ENCODE measurements at places on chromosomes 3 and 15.

DNA sequence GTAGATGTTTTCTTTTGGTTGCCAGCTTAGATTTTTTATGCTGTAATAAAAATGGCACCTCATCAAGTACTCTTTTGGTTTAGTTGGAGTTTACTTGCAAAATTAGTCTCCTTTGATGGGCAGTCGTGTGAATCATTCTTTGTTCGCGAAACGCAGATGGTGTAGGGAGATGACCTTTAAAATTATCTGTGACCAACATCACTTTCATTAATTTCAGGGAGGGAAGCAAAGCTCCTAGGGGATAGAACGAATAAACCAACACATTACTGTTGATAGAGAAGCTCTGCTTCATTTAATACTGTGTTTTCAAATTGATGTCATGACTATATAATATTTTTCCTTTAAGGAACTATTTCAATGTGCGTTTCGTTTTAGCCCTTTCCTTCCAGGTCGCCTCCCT, 67.4 kb downstream of the USP13 start:
- DNase-seq: no peak

GRCh38 chr3:46489875-46490274, 7.9 kb upstream of the RTP3 start:
- no peak for DNase-seq

GRCh38 chr15:32861174-32861573, 143.4 kb downstream of the GREM1 start:
- DNase-seq: no peak

- no peak for DNase-seq
Observed at GRCh38 chr15:97479957-97480356, 480.5 kb upstream of the ARRDC4 start.

DNA sequence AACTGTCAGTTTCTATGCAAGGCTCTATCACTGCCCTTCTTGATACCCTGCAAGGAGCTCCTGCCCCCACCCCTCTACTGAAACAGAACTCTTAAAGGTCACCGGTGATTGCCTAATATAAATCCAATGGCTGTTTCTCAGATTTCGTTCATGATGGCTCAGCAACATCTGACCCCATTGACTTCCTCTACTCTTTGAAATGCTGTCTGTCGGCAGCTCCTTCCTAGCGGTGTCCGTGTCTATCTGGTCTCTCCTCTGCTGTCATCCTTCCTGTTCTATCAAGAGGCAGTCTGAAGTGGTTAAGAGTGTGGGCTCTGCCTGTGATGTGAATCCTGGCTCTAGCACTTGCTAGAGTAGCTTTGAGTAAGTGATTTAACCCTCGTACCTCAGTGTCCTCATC, 5.5 kb downstream of the TMEM266 start:
- DNase-seq: peak; percentile 20

GRCh38 chr3:110995461-110996231, 76.0 kb upstream of the NECTIN3 start:
- DNase-seq: no peak

- no peak for DNase-seq
Observed at GRCh38 chr3:12148183-12148940, 10.3 kb downstream of the TIMP4 start.

- DNase-seq: no peak
Observed at GRCh38 chr3:25044762-25045710, 383.0 kb upstream of the RARB start.

DNA sequence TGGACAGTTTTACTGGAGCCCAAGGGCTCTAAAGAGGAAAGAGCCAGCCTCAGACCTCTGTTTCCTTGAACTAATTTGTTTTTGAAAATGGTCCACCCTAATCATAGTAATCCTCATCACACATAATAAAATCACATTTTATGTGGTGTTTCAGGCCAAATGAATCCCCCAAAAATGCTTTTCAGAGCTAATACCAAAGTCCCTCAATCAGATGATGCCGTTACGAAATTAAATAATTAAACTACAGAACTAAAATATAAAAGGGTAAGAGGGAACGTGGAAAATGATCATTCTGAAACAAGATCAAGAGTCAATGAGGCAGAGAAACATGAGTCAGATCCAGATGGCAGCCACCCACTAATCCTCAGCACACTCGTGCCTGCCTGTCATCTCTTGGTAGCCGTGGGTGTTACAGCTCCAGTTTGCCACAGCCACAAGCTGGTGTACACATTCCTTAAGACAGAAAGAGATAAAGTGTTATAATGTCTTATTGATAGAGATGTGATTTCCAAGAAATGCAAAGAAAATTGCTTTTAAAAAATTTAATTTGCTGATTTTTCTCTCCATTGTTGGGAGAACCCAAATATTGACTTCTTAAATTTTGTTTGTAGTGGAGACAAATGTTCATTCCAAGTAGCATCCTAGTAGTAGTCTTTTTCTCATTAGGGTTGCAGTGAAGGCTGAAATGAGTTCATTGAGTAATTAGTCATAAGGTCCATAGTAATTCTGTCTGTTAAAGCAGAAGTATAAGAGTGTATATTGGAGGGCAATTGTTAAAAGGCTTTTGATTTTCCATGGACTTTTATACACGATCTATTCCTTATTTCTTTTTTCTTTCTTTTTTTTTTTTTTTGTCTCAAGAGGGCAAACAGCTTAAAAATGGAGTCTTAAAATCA, 104.2 kb downstream of the AGBL1 start:
- no peak for DNase-seq

- DNase-seq: no peak
Observed at GRCh38 chr3:97958396-97958795, 13.8 kb downstream of the RIOX2 start.

GRCh38 chr15:25568751-25569150, 129.9 kb upstream of the UBE3A start:
- no peak for DNase-seq

- no peak for DNase-seq
Observed at GRCh38 chr15:95284933-95285421, 1045.5 kb upstream of the NR2F2 start.

- no peak for DNase-seq
Observed at GRCh38 chr3:58058361-58059263, 50.4 kb downstream of the FLNB start.

DNA sequence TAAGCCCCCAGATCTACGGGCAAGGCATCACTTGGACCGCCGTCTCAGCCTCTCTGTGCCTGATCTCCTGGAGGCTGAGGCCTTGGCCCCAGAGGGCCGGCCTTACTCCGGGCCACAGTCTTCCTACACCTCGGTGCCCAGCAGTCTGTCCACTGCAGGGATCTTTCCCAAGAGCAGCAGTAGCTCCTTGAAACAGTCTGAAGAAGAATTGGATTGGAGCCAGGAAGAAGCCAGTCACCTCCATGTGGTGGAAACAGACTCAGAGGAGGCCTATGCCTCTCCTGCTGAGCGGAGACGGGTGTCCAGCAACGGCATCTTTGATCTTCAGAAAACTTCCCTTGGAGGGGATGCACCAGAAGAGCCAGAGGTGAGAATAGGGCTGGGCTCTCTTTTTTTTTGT, 67.0 kb downstream of the MCTP2 start:
- no peak for DNase-seq

- no peak for DNase-seq
Observed at GRCh38 chr3:136262559-136262958, 12.4 kb downstream of the PCCB start.

- no peak for DNase-seq
Observed at GRCh38 chr3:193897288-193897687, 238.7 kb upstream of the HES1 start.

DNA sequence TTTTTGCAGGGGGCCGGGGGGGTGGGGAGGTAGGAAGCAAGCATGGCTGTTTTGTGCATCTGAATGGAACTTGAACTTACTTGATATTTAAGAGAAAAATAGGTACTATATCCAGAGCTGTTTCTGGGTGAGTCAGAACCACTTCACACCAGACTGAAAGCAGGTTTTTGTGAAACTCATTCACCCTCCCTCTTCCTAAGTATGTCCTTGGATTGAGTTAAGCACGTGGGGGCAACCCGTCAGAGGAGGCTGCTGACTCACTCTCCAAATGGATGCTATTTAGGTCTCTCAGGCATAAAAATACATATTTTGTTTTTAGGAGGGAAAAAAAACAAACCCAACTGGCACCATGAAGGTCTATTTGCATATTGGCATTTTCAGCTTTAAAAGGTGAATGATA, 270.3 kb downstream of the RYR3 start:
- DNase-seq: no peak

GRCh38 chr3:62669161-62669560, 206.1 kb downstream of the CADPS start:
- no peak for DNase-seq

GRCh38 chr3:134197681-134198261, 52.9 kb downstream of the RYK start:
- peak; percentile 57 for DNase-seq

GRCh38 chr3:174191380-174191779, 667.8 kb upstream of the NAALADL2 start:
- no peak for DNase-seq

DNA sequence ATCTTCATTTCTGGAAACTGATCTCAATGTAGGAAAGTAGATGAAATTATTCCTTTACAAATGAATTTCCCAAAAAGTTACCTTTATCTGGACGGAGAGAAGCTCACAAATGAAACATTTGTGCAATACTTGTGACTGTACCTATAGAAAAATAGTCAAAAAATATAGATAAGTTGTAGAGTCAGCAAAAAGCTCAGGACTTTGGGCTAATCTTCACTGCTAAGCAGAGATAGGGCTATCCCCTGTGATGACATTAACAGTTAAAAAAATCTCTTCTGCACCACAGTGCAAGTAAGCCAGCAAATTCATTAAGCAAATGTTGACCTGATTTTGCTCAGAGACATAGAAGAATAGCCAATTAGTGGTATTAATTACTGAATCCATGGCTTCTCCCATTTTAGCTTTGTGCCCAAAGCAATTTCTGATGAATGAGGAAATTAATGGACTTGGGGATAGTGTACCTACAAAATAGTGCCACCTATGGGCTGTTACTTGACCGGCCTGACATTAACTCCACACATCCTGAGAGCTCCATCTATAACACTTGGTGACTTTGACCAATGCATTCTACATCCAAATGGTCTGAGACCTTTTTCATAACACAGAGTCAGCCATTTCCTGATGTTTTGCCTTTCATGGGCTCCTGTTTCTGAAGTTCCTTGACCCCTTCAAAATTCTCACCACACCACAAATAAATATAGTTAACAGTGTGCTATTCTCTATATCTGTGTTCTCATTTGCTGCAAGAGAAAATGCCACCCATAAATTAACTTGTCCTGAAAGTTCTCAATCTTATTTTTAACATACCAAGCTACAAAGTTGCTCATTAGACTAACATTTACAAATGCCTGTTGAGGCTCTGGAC, 105.0 kb downstream of the SSR3 start:
- DNase-seq: peak; percentile 9

DNA sequence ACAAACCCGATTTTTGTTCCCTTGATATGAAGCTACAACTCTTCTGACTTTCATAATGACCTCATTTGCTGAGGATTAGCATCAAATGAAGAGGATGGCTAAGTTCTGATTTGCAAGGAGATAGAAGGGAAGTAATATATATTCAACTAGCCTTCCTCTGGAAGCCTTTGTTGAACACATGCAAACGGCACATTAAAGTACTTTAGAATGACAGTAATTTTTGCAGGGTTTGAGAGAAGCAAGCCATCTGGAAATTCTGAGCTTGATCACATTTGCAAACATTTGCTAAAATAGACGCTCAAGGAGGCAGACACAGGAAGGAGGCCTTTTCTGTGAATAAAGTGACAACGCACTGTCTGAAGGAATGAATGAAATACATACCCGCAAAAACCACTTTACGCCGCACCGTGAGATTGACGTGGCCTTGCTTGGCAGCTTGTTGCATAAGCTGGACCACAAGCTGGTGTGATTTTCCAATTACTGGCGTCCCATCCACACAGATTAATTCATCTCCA, 657.2 kb downstream of the MAGI1 start:
- no peak for DNase-seq

DNA sequence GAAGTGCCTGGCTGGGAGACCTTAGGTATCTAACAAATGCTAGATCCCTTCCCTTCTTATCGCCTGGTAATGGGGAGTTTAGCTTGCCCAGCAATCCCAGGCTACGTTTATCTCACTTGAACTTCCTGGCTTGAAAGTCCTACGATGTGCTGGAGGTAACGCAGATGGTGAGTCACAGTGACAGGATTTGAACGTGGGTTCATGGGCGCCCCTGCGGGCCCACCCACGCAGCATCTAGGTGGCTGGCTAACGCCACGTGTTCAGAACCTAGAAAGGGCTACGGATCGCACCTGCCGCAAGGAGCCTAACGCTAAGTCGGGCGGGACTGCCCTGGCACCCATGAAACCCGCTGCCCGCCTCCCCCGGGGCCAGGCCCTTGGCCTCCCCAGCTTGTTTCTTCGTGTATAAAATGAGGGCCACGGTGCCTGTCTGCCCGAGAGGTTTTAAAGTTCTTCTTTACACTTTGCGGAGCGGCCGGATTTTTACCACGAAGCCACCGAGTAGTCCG, 600 bp upstream of the USP3 start:
- peak; percentile 88 for DNase-seq

GRCh38 chr3:10299679-10300078, 6.9 kb upstream of the GHRL start:
- DNase-seq: no peak

DNA sequence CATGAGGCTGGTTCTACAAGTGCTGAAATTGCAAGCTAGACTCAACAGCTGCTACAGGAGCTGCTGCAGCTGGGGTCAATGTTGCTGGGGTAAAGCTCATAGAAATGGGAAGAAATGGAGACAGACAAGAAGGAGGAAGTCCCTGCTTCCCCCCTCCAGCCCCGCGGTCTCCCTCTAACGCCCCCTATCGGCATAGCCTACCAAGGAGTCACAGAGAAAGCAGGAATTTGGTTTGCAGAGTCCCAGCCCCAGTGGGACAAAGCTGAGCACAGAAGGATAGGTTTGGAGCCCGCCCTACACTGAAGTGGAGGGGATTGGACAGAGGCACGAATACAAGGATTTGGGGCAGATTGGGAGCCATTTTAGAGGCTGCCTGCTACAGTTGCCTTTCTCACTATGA, 176.9 kb upstream of the ANKRD28 start:
- no peak for DNase-seq

DNA sequence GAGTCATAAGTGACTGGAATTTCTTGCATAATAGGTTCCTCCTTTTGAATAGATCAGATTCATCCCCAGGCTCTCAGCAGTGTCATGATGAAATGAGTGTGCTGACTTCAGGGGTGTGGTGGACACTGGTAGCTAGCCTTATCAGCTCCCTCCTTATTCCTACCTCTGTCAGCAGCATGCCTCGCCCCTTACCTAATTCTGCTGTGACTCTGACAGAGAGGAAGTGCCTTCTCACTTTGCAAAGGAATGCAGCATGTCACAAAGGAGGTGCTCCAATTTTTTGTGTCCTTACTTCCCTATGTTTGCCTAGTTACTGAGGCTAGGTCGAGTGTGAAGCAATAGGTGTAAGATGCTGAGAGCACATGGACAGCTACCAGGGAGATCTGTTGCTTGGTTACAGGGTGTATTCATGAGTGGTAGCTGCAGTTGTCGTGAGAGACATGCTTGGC, 90.6 kb downstream of the TNFAIP8L3 start:
- DNase-seq: no peak
